ENCODE measurements at places on chromosomes 1 and 21.

DNA sequence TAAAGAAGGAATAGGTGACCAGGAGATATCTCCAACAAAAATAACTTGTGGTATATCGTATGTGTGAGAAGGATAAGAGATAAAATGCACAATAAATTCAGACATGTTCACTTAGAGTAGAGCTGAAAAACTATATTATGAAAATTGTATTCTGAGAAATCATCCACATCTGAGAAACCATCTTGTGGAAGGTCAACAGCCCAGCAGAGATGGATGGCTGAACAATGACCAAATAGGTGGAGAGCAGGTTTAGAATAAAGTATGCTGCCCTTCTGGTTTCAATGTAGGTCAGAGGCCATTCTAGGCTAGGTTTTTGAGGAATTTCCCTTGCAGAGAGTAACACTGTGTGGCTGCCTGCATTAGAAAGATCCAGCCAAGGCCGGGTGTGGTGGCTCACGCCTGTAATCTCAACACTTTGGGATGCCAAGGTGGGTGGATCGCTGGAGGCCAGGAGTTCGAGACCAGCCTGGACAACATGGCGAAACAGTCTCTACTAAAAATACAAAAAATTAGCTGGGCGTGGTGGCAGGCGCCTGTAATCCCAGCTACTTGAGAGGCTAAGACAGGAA lies 8.8 kb upstream of the UAP1 start:
- DNase-seq = no peak

DNA sequence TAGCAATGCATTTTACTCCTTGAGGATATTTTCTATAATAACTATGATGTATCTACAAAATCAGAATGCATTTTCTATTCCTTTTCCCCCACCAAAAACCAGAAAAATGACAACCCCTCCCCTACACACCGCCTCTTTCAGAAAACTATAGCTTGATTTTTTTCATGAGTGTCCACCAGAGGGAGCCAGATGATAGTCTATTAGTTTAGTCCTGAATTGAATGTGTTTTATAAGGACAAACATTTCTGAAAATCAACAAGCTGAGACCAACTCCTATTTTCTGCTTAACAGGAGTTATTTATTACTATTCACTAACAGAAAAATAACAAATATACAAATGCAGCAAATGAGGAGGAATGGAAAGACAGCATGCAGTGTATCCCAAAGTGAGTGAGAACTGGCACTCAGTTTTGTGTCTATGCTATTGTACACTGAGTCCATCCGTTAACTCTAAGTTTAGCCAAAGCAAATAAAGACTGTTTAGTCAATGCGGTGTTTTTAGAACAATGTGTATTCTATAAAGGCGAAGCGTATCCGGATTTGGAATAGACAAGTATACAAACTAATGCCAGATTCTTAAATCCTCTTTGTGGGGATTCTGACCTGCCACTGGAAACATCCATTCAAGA lies 182.6 kb downstream of the VAV3 start:
- no peak for DNase-seq

DNA sequence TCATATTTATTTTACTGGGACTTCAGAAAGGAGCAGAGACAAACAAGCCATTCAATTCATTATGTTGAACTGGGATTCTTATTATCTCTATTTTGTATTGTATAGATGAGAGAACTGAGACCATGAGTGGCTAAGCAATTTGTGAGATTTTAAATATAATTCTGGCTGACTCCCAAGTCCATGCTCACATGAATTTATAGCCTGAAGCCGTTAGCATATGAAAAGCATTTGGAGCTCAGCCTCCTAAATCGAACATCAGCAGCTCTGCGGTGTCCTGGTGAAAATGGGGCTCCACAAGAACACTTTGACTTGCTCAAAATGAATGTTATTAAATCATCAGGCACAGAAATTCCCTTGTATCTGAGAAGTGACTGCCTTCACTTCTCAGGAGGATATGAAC lies 96.8 kb upstream of the DPT start:
- DNase-seq = no peak

DNA sequence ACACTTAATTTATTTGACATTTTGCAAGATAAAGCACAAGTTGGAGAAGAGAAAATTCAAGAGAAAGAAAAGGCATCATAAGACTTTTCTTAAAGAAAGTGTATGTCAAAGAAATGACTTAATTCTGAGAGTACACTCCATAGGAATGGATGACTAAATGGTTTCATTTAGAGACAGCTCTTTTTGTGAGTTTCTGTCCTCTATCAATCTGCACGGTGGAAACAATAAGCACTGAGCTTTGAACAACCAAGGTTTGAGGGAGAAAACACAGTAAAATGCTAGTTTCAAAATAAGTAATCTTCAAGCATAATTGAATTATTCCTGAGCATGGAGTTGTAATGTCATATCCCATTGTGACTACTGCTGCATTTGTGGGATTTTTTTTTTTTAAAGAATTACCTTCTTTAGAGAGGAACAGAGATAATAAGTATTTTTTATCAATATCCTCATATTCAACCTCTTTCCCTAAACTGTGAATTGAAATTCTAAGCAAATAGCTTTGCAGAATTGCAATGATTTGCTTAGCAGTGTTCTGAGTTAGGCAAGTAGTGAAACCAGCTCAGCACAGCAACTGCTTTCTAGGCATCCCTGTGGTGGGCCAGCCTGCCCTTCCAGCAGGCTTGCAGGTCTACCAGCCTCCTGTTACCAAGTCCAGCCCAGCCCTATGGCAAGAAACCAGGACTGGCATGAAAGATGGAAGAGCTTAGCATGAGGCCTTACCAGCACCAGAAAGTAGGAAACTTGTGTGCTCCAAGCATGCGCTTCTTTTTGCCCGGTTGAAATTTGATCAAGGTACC lies 38.2 kb downstream of the KCNJ6 start:
- DNase-seq = no peak

DNA sequence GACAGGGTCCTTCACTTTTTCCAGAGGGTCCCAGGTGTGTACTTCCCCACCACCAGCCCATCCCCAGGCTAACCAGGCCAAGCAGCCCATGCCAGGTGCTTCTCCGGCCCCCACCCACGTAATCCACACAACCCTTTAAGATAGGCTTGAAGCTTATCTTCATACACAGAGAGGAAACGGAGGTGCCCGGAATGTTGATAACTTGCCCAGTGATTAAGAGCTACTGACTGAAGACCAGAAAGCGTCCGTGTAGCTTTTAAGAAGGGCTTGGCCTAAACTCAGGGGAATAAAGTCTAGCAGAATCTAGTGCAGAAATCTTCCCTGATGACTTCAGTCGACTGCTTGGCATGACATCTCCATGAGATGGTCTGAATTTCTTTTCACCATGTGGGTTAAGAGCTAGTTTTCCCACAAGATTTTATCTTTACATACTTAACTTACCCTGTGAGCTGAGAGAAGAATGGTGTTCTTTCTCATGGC lies 138.7 kb downstream of the GALNT2 start:
- no peak for DNase-seq

DNA sequence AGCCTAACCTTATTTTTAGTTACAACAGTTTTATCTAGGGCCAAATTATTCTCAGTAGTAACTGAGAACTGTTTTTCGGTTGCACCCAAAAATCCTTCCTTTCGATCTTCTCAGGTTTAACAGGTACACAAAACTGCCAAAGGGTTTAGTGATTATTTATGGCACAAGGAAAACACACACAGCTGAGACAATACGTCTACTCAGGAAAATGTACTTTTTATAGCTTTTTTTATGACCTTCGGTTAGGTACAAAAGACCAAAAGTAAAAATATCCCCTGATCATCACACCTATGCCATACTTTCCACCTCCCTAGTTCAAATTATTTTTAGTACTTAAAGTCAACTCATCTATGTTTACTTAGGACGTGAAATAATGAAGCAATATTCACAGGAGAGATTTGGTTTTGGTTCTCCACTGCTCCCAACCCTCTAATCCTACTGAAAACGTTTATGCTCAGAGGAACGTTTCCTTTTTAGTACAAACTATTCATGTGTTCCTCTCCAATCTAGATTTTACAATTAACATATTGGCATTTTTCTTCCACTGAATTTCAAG lies 48.7 kb downstream of the TTLL7 start:
- no peak for DNase-seq

- no peak for DNase-seq
Observed at GRCh38 chr1:36622741-36623648, 140.3 kb upstream of the CSF3R start.

DNA sequence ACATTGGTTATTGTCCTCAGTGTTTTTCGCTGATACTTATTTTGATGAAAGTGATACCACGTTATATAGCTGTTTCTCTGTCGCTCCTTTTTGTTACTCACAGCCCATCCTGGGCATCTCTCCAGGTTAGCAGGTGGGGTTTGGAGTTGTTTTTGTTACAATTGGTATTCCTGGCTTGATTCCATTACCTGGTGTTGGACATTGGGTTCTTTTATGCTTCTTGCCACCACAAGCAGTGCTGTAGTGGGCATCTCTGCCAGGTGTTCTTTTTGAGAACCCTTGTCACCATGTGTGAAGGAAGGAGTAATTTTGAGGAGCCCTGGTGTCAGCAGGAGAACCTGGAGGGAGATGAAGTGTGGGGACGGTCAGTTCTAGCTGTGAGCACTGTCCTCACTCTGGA lies 47.5 kb upstream of the PWP2 start:
- no peak for DNase-seq

- no peak for DNase-seq
Observed at GRCh38 chr1:72284084-72284347, 1.7 kb upstream of the NEGR1 start.

- DNase-seq = no peak
Observed at GRCh38 chr1:231534703-231535159, 6.3 kb downstream of the TSNAX start.

- no peak for DNase-seq
Observed at GRCh38 chr1:243623841-243624240, 226.2 kb downstream of the AKT3 start.

- no peak for DNase-seq
Observed at GRCh38 chr1:223308136-223308535, 55.8 kb downstream of the SUSD4 start.

DNA sequence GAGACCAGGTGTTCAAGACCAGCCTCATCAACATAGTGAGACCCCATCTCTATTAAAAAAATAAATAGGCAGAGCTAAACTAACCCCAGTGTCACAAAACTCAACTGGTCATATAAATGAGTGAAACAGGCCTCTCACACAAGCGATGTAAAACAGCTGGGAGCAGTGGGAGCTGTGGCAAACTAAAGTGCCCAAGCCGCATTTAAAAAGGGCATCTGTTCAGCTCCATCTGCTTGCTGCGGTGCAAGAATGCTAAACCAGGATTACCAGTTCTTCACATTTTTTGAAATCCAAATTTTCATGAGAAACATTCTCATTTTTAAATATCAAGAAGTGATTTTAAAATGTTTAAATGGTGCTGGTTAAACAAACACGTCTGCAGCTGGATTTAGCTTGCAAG lies 50.0 kb upstream of the WNT2B start:
- DNase-seq = no peak

DNA sequence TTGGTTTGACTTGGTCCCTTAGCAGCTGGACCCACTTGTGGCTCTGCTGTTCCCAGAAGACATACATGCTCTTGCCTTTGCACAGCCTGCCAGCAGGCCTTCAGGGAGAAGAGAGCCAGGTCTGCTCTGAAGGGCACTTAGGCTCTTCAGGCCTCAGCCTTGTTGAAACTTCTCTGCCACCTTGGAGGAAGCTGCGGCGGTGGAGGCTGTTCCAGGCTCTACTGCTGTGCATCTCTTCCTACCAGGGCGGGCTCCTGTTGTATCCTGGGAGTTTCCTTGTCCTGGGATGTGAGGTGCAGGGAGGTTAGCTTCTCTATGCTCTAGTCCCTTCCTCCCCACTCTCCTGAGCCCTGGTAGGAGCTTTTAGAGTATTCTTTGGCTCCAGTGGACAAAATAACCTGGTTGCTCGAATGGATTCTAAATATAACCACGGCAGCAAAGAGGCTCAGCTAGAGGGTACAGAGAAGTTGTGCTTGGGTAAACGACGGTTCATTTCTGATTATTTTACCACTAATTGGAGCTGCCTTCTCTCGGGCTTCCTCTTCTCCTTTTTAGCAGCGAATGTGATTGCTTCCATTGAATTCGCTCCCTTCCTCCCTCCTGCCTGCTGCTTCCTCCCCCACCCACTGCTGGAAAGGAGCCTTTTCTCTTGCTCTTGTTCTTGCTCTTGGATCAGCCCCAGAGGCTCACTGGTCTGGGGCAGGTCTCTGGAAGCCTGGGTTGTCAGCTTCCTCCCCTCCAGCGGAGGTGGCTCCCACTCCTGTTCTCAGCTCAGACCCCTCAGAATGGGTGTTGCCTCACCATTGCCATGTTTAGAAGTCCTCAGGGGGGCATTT lies 126.6 kb upstream of the CACNA1E start:
- no peak for DNase-seq

- DNase-seq = no peak
Observed at GRCh38 chr1:214282630-214283242, 1.8 kb downstream of the SMYD2 start.

- no peak for DNase-seq
Observed at GRCh38 chr21:46357335-46357604, 33.3 kb downstream of the PCNT start.

DNA sequence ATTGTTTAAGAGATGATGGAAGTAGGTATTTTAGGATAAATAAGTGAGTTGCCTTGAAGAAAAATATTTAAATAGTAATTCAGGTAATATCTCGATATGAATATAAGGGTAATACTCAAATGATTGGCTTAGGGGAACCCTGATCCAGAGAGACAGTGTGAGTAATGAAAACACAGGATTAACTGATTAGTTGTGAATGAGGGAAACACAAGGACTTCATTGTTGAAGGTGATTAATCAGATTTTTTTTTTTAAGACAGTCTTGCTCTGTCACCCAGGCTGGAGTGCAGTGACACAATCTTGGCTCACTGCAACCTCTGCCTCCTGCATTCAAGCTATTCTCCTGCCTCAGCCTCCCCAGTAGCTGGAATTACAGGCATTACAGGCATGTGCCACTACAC lies 12.7 kb downstream of the SLC25A33 start:
- no peak for DNase-seq

- DNase-seq = no peak
Observed at GRCh38 chr1:109610609-109611307, 8.7 kb downstream of the GNAT2 start.

DNA sequence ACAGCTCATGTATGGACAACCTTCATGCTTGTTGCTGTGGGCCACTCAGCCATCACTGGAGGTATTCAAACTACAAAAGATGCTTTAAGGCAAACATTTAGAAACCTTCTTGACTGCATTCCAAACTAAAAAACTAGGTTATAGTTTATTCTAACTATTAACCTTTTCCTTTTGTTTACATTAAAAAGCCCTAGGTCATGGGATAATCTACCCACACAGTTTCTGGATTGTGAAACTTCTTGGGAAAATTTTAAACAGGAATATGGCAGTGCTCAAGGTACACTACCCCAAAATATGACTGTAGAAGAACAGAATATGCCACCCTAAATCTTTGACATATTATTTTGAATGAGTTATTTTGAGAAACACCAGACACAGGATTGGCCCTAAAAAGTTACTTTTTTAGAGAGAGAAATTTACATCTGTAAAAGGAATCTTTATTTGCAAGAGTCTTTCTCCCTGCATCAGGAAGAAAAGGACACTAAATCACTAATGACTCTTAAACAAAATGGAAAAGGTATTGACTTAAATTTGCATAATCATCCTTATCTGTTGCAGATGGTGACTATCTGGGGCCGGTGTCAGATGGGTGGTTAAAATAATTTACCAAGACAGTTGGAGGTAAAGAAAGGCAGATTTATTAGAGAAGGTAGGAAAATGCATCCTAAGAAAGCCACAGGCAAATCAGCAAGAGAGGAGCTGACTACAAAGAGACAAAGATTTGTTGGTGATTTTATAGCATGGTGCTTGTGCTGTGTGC lies 25.1 kb upstream of the NUF2 start:
- no peak for DNase-seq

All from GM20000 (cell line).